ENCODE measurements at places on chromosomes 13 and 19. TPM values are rescaled to one million over a fixed set of nuclear protein-coding genes. Genes with fewer than 3 reads are reported as not detected.

The CD37 gene
- total RNA-seq, result not detected

The RNF225 gene
- under 0.01 TPM for total RNA-seq

DNA sequence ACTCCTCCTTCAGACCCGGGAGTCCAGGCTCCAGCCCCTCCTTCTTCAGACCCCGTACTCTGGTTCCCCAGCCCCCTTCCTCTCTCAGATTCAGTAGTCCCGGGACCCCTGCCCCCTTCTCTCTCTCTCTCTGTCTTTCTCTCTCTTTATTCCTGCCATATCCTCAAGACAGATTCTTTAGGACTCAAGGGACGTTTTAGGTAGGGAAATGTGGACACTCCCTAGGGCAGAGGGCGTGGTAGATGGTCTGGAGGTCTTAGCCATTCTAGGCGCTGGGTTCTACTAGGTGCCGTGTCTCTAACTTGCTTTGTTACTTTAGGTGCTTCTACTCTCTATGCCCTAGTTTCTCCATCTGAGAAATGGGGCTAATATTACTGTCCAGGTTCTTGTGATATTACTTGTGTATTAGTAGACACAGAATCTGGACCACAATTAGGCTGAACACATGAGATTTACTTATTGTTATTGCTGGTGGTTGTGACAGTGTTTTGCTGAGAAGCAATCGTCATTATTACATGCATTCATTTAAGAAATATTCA, 751 bp upstream of the C19orf84 start:
- no peak for DNase-seq

DNA sequence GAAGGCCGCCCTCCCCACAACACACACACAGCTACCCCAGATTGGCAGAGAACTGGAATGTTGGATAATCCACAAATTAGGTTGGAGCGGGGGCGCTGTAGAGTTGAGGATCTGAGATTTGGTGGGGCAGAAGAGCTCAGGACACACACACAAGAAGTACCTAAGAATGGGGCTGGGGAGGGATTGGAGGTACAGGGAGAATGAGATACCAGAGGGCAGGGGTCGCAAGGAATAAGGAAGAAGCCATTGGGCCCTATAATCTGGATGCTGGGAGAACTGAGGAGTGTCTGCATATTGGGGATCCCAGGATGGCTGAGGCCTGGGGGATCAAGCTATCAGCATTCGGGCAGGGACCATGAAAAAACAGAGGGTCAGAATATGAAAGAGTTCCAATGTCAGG, 11.5 kb downstream of the SYT3 start:
- no peak for DNase-seq

DNA sequence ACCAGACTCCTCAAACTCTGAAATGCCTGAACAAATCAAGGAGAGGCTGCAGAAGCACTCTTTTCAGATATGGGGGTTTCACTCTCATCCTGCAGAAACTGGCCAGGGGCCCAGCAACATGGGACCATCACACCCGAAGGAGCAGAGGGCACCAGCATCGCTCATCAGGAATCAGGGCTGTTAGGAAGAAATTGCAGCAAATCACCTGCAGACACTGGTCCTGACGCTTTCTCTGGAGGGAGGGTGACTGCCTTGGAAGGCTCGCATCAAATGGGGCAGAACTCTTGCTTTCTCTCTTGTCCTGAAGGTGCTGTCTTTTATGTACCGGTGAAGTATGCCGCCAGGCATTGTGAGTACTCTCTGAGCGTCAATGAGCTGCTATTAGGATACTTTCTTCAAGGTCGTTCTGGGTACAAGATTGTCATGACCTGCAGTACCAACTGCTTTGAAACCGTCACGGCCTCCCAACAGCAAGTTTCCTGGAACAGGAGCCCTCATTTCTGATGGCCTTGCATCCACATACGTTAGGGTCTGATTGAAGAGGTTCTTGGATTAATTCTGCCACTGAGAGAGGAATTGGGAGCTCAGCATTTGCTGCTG, 155.7 kb upstream of the SOX1 start:
- DNase-seq, result no peak

GRCh38 chr19:482186-483041, 13.9 kb upstream of the MADCAM1 start:
- no peak for DNase-seq

- no peak for DNase-seq
Observed at GRCh38 chr19:41530761-41531301, 45.1 kb upstream of the CEACAM21 start.

DNA sequence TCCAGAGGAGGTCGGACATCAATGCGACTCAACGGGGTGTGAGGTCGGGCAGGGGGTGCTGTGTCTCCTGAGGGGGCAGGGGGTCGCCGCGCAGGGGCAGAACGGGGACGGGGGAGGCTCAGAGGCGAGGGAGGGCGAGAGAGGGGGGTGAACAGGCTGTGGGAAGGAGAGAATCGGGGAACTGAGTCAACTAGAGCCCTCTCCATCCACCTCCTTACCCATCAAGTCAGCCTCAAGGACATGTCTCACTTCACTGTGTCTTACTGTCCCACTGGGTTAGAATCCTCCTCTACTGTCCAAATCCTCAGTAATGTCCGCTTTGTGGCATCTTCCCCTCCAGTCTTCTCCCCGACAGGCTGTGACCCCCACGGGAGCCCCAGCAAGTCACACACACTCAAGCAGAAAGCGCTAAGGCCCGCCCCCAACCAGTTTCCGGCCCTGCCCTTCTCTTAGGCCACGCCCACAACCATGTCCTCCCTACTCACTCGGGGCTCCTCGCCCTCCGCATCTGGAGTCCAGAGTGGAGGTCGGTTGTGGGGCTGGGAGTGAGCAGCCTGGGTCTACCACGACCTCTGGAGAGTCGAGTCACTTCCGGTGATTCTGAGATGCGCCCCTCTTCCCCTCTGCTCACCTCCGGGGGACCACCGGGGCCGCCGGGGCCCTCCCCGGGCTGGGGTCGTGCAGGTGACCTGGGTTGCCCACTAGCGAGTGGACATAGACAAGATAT, 9.3 kb downstream of the PLEKHA4 start:
- no peak for DNase-seq
